ENCODE measurements at places on chromosomes 2 and 18.

DNA sequence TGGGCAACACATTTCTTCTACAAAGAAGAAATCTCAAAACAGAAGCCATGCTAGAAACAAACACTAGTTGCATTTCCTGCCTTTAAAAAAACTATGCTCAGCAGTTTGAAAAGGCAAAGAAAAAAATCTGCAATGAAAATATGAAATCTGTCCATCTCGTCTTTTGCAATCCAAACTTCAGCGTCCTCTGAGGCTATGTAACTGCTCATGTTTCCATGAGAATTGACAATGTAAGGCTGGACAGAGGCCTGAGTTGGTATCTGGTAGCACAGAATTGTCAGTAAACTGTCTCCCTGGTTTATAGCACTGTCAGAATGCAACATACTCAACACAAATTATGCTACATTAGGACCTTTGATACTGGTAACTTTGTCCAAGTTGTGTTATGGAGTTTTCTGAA, 429.9 kb downstream of the ARHGAP15 start:
- no peak for DNase-seq

- DNase-seq: no peak
Measured at GRCh38 chr2:209579230-209579749, 155.4 kb downstream of the MAP2 start.

GRCh38 chr2:54500404-54501205, 44.5 kb downstream of the SPTBN1 start:
- no peak for DNase-seq

GRCh38 chr18:75159238-75159518, 49.8 kb downstream of the PTGR3 start:
- no peak for DNase-seq

DNA sequence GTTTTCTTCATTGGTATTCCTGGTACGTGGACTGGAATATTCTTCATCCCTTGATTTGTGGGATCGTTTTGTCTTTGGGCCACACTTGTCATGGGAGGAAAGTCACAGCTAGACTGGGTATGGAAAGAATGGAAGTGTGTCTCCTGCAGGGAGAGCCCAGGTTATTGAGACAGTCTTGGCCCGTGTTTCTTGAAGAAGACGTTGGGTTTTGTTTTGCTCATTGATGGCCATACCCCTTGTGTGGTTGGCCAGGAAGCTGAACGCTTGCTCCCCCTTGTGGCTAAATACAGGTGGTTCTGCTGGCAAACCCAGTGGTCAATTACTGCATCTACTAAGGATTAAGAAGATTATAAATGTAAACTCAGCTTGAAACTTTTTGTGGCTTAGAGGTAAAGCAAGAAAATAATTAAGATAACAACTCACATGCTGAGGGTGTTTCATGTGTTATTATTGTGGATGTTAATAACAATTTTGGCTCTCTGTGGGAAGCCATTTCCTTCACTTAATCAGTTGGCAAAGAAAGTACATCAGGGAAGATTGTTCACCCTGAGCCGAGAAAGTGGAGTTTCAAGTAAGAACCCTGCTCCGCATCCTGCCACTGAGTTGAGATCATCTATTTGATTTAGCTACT, 91.8 kb downstream of the NEDD4L start:
- no peak for DNase-seq

DNA sequence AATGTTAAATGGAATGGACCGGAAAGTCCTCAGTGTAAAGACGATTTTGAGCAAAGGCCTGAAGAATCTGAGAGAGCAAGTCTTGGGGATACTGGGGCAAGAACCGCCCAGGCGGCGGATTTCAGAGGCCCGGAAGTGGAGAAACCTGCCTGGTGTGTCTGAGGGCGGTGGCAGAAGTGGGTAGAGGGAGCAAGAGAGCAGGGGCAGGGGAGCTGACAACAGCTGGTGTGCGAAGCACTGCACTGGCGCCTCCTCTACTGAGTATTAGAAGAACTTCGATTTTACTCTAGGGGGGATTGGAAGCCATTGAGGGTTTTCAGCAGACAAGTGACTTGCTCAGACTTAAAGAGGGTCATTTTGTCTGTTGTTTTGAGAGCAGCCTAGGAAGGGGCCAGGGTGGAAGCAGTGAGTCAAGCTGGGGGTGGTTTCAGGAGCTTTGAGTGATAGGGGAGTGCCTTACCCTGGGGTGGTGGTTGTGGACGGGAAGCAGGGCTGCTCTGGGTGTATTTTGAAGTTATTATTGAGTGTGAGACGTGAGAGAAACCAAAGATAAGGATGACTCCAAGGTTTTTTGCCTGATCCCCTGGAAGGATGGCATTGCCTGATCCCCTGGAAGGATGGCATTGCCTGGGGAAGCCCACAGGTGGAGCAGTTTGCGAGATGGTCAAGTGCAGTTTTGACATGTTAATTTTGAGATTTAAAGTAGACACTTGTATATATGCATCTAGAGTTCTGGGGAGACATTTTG, 52.5 kb downstream of the ZNF236 start:
- peak; percentile 37 for DNase-seq

DNA sequence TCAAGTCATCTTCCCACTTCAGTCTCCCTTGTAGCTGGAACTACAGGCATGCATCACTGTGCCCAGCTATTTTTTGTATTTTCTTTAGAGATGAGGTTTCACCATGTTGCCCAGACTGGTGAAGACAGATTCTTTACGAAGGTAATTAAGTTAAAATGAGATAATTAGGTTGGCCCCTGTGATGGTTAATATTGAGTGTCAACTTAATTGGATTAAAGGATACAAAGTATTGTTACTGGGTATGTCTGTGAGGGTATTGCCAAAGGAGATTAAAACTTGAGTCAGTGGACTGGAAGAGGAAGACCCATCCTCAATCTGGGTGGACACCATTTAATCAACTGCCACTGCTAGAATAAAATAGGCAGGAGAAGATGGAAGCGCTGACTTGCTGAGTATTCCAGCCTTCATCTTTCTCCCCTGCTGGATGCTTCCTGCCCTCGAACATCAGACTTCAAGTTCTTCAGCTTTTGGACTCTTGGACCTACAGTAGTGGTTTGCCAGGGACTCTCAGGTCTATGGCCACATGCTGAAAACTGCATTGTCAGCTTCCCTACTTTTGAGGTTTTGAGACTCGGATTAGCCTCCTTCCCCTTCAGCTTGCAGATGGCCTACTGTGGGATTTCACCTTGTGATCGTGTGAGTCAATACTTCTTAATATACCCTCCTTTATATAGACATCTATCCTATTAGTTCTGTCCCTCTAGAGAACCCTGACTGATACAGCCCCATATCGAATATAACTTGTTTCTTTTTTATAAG, 269.1 kb downstream of the TMX3 start:
- no peak for DNase-seq

DNA sequence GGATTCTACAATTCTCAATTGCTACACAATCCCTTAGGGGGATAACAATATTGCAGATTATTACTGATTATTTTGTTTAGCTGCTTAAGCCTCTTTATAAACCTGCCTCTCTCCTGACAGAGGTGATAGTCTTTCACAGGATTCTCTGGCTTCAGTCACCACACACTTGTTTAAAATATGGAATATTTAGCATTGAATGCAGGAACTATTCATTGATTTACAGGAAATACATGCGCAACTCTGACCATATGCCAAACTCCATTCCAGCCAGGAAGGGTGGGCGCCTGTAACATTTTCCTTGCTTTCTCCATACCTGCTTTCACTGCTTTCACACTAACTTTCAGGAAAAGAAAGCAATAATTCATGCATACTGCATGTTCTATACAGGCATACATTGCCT, 44.8 kb upstream of the ARHGAP15 start:
- DNase-seq: no peak

- DNase-seq: peak; percentile 82
Measured at GRCh38 chr2:71331581-71332434, at the start of gene ZNF638. Gene ZNF638 (plus strand): TSS chr2:71331782. CDS start chr2:71348955, 17,173 bp downstream.

DNA sequence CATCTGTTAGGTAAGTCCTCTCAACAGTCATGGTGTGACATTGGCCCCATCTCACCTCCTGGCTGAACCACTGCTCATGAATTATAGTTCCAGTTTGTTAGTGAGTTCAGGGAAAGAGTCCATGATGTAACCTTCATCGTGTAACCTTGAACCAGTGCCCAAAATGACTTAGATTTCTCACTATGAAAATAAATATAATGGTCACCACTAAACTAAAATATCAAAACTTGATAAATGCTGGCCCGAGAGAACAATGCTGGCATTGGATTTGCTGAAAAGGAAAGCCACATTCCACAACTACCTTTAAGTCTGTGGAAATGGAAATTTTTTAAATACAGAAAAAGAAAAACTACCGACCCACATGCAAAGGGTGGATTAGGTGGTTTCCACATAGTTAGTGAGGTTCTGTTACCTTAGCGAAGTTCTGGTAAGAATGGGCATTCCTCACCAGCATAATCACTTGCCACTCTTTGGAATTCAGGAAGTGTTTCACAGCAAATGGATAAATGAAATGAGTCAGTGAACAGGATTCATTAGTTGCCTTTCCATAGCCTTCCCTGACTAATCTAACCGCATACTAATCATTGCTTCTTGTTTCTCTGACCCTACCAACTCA, 133.9 kb upstream of the CTAGE1 start:
- DNase-seq: no peak

DNA sequence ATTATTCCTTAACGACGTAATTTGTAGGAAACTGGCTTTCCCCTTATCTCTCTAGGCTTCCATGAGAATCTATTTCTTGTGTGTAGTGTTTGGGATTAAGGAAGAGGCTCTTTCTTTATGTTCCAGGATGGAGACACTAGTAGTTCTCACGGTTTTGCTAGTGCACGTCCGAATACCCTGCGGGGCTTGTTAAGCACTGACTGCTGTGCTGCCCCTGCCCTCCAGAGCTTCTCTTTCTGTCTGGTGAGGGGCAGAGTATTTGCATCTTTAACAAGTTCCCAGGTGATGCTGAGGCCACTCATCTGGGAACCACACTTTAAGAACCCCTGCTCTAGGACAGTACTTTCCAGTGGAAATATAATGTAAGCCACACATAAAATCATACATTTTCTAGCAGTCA, 76.4 kb downstream of the SPATS2L start:
- no peak for DNase-seq

DNA sequence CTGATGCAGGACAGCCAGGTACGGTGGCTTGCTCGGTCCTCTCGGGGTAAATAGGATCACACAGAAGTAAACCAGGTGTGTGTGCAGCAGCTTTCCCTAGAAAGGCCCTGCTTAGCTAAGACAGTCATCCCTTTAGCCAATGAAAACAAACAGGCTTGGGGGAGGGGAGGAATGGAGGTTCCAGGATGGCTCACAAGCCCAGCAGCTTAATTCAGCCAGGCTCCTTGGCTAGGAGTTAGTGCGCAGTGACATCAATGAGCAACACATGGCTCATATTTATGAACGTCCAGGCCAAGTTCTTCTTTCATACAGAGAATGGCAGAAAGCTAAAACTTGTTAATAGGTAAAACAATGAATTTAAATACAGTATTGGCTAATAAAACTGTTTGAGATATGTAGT, 10.2 kb downstream of the IAH1 start:
- DNase-seq: no peak

GRCh38 chr2:27735263-27735904, 36.1 kb upstream of the MRPL33 start:
- DNase-seq: peak; percentile 17

DNA sequence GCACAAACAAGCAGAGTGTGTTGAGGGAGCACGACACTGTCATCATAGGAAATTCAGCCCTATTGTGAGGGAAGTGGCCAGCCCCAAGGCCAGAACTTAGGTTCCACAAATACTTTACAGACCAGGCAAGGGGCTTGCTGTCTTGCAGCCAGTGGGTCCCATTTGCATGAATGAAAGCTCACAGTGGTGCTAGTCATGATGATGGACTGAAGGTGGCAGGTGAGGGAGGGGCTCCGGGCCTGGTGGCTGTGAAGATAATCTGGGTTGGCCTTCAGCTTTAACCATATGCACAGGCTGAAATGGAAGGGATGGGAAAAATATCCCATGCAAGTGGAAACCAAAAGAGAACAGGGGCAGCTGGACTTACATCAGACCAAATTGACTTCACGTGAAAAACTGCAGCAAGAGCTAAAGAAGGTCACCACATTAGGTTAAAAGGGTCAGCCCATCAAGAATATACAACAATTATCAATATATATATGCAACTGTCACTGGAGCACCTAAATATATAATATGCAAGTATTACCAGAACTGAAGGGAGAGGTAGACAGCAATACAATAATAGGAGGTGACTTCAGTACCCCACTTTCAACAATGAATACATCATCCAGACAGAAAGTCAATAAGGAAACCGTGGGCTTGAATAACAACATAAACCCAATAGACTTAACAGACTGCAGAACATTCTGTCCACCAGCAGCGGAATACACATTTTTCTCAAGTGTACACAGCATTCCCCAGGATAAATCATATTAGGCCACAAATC, 39.6 kb downstream of the DCDC2C start:
- DNase-seq: no peak

DNA sequence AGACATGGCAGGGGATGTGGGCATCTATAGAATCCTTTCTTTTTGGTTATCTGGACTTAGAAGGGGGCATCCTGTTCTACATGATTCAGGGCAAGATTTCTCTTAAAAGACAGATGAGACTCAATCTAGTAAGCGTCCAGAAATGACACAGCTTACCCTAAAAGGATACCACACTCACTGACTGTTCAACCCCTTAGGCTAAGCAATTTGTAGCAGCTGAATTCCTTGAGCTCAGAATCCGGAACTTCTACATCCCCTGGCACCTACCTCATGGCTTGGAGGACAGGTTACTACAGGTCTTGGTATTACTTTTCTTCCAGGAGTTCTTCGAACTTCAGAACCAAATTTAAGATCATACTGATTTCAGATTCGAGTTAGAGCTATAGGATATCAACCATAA, 138.4 kb downstream of the LAMA3 start:
- no peak for DNase-seq

GRCh38 chr18:8705238-8705960, at the start of gene MTCL1:
Gene MTCL1 (plus strand): TSS chr18:8705556. CDS start chr18:8705661, 105 bp downstream.
- no peak for DNase-seq

- no peak for DNase-seq
Measured at GRCh38 chr2:231452799-231453508, 11.3 kb downstream of the NCL start.

GRCh38 chr2:40098786-40099470, 319.9 kb upstream of the THUMPD2 start:
- no peak for DNase-seq

DNA sequence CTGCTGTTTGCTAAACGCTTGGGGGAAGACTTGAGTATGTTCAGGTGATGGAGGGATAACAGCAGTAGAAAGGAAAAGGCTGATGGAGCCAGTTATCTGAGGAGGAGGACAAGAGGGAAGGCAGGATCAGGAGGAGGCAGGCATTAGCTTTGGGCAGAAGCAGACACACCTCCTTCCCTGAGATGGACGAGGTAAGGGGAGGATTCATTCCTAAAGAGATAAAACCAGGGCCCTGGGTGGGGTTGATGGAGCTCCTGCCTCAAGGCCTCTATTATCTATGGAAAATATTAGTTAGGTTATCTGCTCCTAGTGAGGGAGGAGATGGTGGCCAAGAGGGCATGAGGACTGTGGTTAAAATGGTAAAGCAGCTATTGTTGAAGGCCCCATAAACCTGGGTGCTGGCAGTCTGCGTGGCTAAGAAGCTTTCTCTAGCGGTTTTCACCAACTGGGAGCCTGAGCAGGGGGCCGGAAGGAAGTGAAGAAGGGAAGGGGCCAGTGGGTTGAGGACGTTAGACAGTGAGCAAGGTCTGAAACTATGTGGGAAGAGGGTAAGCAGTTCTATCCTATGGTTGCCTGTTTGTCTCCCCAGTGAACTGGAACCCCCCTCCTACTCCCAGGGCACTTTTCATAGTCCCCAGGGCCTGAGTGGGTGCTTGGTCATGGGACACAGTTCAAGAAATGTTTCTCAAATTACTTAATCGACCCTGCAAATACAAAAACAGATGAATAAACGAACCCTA, 56.6 kb upstream of the HK2 start:
- DNase-seq: no peak

Data from stimulated activated CD4-positive, alpha-beta T cell treated with anti-CD3 and anti-CD28 coated beads, Interleukin-1b, Interleukin-23, amount 100 ng/mL, for 24 hours (primary cell).